IPS DF 6.9 (cell line): ENCODE measurements at places on chromosomes 4 and X.
A peak's percentile ranks its signal among the peaks of the same experiment; 100 is the strongest.

DNA sequence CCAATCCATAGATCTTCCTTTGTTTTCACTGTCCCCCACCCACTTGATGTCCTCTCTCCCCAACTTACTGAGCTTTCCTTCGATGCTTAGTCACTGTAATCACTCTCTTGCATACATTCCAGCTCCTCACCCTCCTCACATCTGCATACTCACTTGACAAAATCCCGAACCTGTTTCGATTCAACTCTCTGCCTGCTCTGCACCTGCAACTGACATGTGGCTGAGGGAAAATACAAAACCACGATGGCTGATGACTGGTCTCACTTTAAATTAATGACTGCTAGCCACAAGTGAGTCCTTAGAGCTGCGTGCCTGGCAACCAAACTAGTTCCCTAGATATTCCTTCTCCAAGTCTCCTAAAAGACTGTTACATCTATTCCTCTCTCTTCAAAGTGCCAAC is 70.4 kb upstream of the FHL1 start:
- no peak for DNase-seq

DNA sequence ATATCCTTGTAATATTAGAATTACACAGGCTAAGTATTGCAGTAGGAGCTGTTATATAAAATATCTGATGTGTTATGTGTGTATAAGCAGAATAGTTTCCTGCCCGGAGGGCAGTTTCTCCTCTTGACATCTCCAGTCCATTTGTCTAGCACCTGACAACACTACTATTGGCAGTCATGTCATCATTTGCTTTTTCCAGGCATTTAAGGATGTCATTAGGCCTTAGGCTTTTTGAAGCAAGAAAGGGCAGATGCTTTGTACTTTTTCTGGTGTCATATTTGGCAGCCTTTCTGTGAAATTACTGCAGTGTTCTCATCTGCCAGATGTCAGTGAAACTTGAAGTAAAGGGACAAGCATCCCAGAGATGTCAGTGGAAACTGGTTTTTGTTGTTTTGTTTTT is 2017.6 kb upstream of the IGFBP7 start:
- DNase-seq = no peak

GRCh38 chr4:147368948-147369347 is 111.9 kb upstream of the EDNRA start:
- no peak for DNase-seq

GRCh38 chr4:42101446-42101975 is 50.9 kb downstream of the BEND4 start:
- no peak for DNase-seq

DNA sequence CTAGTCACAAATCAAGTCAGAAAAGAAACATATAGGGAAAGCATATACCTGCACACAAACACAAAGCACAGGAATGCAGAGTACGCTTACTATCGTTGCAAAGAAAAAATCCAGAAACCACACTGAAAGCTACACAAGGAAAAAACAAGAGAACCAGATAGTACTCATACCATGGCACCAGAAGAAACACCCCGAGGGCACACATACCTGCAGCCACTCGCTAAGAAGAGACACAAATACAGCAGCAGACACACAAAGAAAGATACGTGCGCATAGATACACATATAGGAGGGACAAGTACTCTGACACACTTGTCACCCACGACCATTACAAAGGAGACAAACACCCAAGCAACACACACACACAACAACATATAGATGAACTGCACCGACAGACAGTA is 1.4 kb upstream of the SLC38A5 start:
- DNase-seq = no peak

DNA sequence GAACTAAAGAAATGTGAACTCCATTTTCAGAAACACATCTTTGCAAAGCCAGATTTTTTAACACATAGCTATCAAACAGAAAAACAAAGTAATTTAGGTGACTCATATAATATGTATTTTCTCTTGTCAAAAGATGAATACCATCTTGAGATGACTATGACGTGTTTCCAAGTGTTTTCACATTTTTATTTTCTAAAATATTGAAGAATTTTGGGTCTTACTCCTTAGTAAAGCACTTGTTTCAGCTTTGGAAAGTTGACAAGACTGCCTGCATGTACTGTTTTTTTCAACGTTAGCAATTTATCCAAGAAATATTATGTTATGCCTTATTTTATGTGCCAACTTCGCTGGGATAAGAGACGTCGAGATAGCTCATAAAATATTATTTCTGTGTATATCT is 733.9 kb upstream of the EPHA5 start:
- no peak for DNase-seq

GRCh38 chr4:101221294-101221693 is 126.0 kb downstream of the PPP3CA start:
- no peak for DNase-seq

DNA sequence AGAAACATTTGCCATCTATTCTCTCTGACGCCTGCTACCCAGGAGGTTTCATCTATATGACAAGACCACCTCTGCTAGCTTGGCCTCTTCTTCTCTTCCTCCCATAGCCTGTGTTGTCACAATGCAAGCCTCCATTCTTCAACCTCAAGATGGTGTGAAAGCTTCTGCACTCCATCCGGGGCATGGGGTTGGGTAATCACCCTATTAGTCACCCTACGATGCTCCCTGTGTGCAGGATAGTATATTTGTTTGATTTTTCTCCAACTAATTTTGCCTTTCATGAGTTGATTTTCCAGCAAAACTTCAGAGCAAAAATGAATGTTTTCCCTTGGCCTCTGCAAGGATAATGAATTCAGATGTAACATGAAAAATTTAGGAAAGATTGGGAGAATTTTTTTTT is 128.0 kb upstream of the STS start:
- no peak for DNase-seq

GRCh38 chr4:5784960-5785611 is 74.1 kb downstream of the EVC start:
- no peak for DNase-seq

DNA sequence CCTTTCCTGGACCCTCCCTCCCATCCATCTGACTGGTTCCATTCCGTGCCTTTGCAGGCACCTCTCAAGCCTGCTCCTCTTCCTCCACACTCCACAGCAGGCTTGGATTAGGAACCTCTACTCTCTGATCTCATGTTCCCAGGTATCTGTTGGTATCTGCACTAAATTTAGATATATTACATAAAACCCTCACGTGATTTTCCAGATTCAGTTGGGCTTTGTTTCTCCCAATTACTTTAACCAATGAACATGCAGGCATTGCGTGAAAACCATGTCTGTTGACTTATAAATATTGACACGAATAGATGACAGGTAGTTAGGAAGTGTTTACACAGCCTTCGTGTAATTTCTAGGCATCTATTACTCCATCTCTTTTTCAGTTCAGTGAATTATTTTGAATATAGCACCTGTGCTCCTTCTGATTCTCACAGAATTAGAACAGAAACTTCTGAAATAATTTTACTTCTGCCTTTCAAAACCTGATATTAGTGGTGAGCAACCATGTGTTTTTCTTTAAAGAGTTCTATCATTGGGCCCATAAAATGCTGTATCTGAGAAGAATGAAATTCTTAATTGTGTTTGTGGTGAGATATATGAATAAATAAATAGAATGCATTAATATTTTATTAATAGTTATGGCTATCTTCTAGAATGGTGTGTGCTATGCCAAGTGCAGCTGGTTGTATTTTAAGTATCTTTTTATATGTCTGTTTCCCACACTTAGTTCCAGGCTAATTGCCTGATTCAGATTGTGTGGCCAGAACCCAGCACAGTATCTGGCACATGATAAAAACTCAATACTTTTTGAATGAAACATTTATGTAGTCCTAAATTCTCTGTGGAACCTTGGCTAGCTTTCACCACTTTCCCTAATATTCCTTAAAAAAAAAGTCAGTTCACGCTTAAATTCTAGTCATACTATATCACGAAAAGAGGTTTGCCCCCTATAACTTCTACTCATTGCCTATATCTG is 304.8 kb downstream of the QDPR start:
- DNase-seq = no peak

- DNase-seq = no peak
These were observed 172.4 kb downstream of the PDGFC start for GRCh38 chr4:156799121-156799589.

GRCh38 chrX:101383679-101384205 is 2.2 kb downstream of the BTK start:
- DNase-seq = no peak

DNA sequence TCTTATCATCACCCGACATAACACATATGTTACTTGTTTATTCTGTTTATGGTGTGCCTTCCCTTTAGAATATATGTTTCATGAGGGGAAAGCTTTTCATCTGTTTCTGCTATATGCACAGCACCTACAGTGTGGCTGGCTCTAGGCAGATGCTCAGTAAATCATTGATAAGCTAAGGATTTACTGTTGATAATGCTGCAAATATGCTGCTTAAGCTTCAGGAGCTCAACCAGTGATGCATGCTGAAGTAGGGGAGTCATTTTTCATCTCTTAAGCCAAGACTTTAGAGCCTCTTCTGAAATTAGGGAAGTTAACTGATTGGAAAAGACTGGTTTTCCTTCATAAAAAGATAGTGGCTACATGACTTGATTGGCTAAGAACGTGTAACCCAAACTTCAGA is 16.4 kb downstream of the FAT4 start:
- no peak for DNase-seq

- no peak for DNase-seq
These were observed 21.5 kb downstream of the JADE1 start for GRCh38 chr4:128830906-128831503.

DNA sequence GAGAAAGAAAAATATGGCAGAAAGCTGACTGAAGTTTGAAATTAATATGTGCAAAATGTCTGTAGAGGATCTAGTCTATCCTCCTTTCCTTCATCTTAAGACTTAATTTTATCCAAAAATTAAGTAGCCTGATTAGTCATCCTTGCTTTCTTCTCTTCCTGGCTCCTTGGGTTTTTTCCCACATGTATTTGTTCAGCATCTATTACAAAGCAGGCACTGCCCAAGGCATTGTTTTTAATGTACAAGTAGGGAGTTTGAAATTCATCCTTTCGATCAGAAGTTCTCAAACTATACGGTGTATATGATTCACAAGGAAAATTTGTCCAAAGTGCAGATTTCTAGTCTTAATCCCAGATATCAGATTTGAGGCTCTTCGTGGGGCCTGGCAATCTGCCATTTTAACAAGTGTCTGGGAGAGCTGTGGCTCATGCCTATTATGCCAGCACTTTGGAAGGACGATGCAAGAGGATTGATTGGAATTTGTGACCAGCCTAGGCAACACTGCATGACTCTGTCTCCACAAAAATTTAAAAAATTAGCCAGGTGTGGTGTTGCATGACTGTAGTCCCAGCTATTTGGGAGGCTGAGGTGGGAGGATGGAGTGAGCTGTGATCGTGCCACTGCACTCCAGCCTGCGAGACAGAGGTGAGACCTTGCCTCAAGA is 19.4 kb upstream of the YTHDC1 start:
- DNase-seq = no peak

DNA sequence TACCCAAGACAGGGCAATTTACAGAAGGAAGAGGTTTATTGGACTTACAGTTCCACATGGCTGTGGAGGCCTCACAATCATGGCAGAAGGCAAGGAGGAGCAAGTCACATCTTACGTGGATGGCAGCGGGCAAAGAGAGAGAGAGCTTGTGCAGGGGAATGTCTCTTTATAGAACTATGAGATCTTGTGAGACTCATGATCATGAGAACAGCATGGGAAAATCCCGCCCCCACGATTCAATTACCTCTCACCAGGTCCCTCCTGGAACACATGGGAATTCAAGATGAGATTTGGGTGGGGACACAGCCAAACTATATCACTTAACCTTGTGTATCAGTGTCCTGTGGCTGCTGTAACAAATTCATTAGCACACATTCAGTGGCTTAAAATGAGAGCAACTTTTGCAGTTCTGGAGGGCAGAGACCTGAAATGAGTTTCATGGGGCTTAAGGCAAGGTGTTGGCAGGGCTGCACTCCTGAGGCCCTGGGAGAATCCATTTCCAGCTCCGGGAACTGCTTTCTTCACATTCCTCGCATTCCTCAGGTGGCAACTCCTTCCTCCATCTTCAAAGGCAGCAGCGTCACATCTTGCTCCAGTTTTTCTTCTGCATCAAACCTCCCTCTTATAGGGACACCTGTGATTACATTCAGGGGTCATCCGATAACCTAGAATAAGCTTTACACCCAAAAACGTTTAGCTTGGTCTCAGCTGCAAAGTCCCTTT is 22.3 kb upstream of the NSG1 start:
- no peak for DNase-seq

- DNase-seq = no peak
These were observed 377 bp downstream of the CHRNA9 start for GRCh38 chr4:40335525-40335894.

- DNase-seq = no peak
These were observed 24.9 kb downstream of the CD99L2 start for GRCh38 chrX:150873616-150874015.

GRCh38 chr4:96407225-96407624 is 567.3 kb downstream of the PDHA2 start:
- no peak for DNase-seq

- no peak for DNase-seq
These were observed 119.5 kb upstream of the MAP9 start for GRCh38 chr4:155496294-155496626.

- DNase-seq = no peak
These were observed 322.1 kb downstream of the TLL1 start for GRCh38 chr4:166195101-166195500.

GRCh38 chrX:152306331-152306730 is 144.8 kb downstream of the GABRA3 start:
- DNase-seq = no peak

- DNase-seq = no peak
These were observed 1367.8 kb upstream of the IGFBP7 start for GRCh38 chr4:58477950-58478349.

- no peak for DNase-seq
These were observed 289.2 kb downstream of the LDB2 start for GRCh38 chr4:16609170-16609758.

GRCh38 chrX:49269767-49270248 is at the start of gene PPP1R3F:
PPP1R3F (plus strand) TSS chrX:49269793; CDS start chrX:49269870, 77 bp downstream.
- no peak for DNase-seq

DNA sequence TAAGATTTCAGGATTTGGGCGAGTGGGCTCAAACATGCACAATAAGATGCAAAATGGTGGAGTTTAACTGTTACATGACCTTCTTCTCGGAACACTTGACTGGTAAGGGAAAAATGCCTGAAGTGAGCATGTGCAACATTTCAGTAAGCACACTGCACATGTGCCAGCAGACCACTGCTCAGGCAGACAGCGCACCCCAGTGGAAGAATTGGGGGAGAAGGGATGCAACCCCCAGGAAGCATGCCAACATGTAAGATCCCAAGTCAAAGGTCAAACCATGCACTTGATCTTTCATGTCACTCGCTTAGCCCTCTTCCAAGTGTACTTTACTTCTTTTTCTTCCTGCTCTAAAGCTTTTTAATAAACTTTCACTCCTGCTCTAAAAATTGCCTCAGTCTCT is 256.3 kb downstream of the CENPC start:
- peak; percentile 33 for DNase-seq

GRCh38 chr4:76872556-76872955 is 25.4 kb downstream of the SOWAHB start:
- no peak for DNase-seq

DNA sequence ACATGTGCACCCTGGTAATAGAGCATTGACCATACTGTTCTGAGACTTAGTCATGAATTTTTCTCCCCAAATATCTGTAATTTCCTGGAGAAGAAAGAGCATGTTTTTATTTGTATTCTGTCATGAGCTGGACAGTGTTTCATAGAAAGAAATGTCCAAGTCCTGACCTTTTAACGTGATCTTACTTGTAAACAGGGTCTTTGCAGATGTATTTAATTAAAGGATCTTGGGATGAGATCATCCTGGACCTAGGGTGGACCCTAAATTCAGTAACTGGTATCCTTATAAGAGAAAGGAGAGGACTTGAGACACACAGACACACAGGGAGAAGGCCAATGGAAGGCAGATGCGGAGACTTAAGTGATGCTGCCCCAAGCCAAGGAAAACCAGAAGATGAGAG is 3.6 kb downstream of the ADGRA3 start:
- no peak for DNase-seq

GRCh38 chr4:69568787-69569186 is 70.7 kb downstream of the UGT2A2 start:
- no peak for DNase-seq
